ENCODE measurements at places on chromosomes 2 and 18.
A peak's percentile ranks its signal among the peaks of the same experiment; 100 is the strongest.

- DNase-seq = no peak
These were observed 29.8 kb upstream of the TBR1 start for GRCh38 chr2:161386228-161386824.

DNA sequence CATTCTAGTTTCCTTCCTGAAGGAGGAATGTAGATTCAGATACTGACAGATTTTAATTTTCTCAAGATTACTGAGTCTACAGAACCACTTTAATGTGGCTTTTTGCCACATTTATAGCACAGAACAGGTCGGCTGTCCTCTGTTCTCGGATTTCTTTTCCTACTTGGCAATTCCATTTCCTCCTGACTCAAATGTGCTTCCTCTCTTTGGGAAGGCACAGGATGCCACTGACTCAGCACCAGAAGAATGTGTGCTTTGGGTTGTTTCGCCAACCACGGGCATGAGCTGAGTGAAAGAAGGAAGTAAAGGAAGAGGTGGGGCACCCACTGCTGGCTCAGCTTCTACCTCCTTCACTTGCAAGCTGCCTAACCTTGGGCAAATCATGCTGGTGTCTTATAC is 970.6 kb upstream of the ACVR2A start:
- DNase-seq = no peak

- DNase-seq = no peak
These were observed 123.2 kb upstream of the RPRM start for GRCh38 chr2:153601812-153602211.

- no peak for DNase-seq
These were observed 43.4 kb downstream of the BCL2L11 start for GRCh38 chr2:111164078-111164477.

DNA sequence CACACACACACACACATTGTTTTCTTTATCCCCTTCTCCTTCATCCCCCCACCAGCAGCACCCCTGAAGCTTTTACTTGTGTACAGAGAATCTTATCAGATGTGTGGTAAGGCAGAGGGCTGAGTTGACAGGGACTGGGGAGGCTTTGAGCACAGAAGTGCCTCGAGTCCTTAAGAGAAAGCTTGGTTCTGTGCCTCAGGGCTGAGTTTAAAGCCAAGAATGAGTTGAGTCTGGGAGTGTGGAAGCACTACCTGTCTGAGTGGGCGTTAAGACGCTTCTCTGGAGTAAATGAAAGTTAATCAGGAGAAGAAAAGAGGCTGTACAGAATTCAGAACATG is 2.7 kb downstream of the ID2 start:
- DNase-seq = no peak

GRCh38 chr2:223283329-223283728 is 231.3 kb downstream of the KCNE4 start:
- no peak for DNase-seq

- no peak for DNase-seq
These were observed 1.2 kb upstream of the NPAS2 start for GRCh38 chr2:100818606-100819369.

- DNase-seq = peak; percentile 71
These were observed 13.4 kb downstream of the IL1R1 start for GRCh38 chr2:102155703-102156515.

DNA sequence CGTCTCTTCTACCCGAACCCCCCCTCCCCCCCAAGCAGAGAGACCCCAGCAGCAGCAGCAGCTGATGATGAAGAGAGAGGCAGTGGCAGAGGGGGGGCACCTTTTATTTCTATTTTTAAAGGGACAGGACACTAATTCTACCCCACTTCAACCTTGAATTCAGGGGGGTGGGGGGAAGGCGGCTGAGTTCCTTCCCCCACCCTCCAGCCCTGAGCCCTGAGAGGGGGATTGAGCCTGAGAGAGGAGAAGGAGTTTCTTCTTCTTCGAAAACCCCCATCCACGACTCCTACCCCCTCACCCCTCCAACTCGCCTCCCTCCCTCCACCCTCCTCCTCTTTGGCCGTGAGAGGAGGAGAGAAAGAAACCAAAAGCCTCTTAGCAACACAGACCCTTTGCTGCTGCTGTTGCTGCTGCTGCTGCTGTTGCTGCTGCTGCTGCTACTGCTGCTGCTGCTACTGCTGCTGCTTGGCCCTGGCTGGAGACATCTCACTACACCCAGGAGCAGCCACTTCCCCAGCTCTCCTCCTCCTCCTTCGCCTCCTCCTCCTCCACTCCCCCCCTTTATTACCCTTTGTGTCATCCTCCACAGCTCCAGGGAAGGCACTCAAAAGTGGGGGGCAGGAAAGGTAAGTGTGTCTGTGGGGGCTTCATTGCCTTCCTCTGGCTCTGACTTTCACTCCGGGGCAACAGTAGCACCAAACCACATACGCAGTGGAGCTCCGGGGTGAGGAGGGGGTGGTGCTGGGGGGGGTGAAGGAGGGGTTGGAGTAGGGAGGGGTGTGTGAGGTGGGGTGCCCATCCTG is at the start of gene MBD5:
TSS of gene MBD5 (plus strand) at position 33 of the 803 bp plus-strand sequence.
- DNase-seq = peak; percentile 19

DNA sequence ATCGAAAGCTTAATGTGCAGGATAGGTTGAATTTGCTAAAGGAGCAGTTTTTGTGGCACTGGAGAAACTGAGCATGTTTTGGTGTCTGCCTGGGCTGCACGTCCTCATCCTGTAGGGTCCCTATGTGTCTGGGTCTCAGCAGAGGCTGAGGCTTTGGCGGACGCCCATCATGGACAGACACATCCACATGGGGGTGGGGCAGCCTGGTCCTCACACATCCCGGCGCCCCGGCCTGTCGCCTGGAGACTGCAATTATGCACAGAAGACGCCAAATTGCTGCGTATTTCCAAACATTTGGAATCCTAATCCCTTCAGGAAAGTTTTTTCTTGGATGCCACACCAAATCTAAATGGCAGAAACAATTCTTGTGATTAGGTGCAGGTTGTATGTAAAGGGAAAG is 128.2 kb upstream of the TWIST2 start:
- DNase-seq = no peak

DNA sequence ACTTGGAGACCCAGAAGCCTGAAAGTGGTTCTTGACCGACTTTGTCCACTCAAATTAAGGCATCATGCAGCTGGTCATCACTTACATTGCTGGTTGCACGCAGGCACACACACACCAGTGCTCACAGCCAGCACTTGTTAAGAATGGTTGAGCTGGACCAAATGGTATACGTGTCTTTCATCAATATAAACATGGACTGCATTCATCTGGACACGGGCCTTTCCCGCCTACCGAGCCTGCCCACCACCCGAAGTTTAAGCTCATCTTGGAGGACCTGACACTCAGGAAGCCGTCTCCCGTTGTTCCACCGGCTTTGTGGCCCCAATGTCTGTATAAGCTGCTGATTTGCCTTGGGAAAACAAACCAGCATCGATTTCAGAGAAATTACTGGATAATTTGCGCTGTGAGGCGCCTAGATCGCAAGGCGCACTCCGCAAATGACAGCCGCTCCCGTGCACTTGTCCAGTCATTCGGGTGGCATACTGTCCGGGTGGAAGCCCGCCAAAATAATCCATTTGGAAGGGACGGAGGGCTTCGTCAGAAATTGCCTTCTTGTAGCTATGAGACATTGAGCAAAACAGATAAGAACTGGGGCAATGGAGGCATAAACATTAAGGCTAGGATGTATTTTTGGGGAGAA is 40.1 kb upstream of the AKAIN1 start:
- DNase-seq = no peak

DNA sequence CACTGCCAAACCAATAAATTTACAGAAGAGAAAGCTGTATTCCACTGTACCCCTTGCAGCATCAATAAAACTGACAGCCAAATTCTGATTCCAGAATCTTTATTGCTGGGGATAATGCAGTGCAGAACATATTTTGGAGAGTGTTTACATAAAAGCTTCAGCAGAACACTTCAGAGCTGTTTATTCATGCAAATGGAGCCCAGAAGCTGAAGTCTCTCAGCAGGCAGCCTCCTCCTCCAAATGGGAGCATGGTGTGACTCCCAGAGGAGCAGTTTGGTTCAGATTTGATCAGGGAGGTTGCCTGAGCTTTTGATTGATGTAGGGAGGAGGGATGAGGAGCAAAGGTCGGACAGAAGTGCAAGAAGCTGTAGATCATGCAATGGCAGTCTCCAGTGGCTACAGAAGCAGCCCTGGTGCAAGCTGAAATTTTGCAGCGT is 22.4 kb downstream of the LHCGR start:
- DNase-seq = no peak

- DNase-seq = no peak
These were observed 45.6 kb upstream of the PCBP1 start for GRCh38 chr2:70041663-70042062.

GRCh38 chr2:32453242-32454062 is 96.6 kb downstream of the BIRC6 start:
- no peak for DNase-seq

- peak; percentile 67 for DNase-seq
These were observed 124.5 kb upstream of the CDC42EP3 start for GRCh38 chr2:37795938-37796337.

GRCh38 chr2:62785216-62785615 is 79.7 kb downstream of the EHBP1 start:
- no peak for DNase-seq

DNA sequence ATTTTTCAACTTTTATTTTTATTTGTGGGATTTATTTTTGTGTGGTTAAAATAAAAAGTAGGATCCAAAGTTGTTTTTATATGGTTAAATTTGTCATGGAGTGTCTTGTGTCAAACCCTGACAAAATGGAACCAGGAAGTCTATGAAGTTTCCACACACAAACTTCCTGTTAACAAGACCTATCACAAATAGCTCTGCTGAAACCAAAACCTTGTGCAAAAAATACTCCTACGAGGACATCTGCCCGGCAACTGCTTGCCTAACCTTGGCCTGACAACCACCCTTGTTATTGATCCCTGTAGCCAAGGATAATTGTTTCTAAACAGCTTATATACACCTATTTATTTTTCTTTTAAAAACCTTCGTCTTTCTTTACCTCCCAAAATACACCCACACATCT is 389.6 kb downstream of the TRIB2 start:
- no peak for DNase-seq

DNA sequence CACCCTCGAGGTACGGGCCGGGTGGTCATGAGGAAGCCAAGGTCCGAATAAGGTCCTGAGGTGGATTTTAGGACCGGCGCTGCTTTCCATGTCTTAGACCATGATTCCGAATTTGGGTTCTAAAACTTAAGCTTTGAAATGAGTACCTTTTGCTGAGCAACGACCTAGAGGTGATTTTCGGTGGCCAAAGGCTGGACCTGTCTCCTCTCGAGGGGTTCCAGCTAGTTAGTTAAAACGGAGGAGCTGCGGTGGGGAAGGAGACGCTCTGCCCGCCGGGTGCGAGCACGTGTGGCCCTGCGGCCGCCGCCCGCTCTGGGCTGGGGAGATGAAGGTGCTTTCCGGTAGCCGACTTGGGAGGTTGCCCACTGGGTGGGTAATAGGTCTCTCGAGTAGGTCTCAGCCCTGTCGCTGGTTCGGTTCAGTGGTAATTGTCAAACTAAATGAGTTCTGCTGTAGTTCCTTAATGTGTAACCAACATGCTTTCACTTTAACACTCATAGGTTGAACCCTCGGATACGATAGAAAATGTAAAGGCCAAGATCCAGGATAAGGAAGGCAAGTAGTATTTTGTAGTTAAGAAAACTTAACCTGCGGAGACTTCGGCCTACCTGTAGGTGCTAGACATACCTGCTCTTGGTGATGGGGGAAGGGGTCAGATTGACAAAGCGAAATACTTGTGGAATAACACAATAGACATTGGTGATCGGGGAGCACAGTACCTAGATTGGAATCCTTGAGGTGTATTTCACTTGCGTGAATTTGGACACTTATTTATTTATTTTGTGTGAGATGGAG is 572 bp downstream of the RPS27A start:
- no peak for DNase-seq

- no peak for DNase-seq
These were observed 45.7 kb downstream of the RALB start for GRCh38 chr2:120298173-120298835.

DNA sequence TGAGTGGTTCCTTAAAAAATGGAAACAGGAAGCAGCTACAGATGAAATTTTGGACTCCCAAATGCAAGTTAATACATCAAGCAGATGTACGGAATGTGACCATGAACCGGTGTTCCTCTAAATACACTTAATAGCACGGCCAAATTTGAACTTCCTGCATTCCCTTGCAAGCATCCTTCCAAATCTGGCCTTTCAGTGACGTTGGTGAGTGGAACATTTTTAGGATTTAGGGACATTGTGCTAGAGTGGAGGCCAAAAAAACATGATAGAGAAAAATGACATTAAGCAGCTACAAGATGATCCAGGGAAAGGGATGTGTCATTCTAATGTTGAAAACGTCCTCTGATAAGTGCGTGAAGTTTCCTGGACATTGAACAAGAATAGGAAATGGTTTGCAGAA is 62.1 kb downstream of the CTAGE1 start:
- no peak for DNase-seq

DNA sequence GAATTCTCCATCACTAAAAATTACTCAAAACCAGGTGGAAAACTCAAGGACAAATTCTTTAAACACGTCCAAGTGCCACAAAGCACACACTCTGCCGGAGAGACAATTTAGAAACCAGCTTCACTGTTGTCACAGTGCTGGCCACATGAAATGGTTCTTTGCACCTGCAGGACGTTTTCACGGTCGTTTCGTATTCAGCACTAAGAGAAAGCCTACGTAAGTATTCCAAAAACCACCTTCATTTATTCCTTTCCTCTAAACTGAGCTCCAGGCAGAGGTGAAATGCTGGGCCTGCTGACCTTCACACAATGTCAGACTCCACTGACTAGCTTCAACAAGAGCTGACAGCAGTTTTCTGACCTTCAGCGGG is 680 bp downstream of the ATP5F1A start:
- DNase-seq = no peak

GRCh38 chr2:79827881-79828280 is 315.0 kb downstream of the CTNNA2 start:
- DNase-seq = no peak

GRCh38 chr2:158043181-158043948 is 58.3 kb upstream of the UPP2 start:
- no peak for DNase-seq

All from AG09319 (cell line).